ENCODE measurements at places on chromosomes 6 and 20.
A peak's percentile ranks its signal among the peaks of the same experiment; 100 is the strongest.

DNA sequence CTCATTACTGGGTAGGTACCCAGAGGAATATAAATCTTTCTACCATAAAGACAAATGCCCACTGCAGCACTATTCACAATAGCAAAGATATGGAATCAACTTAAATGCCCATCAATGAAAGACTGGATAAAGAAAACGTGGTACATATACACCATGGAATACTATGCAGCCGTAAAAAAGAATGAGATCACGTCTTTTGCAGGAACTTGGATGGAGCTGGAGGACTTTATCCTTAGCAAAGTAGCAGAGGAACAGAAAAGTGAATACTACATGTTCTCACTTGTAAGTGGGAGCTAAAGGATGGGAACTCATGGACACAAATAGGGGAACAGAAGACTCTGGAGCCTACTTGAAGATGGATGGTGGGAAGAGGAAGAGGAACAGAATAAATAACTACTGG lies 119.7 kb downstream of the EPHA7 start:
- DNase-seq, result no peak

DNA sequence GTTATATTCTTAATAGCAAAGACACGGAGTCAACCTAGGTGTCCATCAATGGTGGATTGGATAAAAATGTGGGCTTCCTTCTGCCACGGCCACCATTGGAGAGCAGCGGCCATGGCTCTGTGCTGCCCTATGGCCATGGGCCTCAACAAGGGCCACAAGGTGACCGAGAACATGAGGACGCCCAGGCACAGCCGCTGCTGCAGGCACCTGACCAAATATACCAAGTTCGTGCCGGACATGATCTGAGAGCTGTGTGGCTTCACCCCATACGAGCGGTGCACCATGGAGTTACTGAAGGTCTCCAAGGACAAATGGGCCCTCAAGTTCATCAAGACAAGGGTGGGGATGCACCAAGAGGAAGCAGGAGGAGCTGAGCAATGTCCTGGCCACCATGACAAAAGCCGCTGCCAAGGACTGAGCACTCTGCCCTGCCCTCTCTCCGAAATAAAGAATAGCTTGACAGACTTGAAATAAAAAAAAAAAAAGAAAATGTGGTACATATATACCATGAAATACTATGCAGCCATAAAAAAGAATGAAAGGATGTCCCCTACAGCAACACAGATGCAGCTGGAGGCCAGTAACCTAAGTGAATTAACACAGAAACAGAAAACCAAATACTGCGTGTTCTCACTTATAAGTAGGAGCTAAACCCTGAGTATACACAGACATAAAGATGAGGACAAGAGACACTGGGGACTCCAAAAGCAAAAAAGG lies 81.0 kb downstream of the FKBP5 start:
- no peak for DNase-seq

GRCh38 chr6:106963544-106963943 lies 11.0 kb downstream of the CD24 start:
- no peak for DNase-seq

DNA sequence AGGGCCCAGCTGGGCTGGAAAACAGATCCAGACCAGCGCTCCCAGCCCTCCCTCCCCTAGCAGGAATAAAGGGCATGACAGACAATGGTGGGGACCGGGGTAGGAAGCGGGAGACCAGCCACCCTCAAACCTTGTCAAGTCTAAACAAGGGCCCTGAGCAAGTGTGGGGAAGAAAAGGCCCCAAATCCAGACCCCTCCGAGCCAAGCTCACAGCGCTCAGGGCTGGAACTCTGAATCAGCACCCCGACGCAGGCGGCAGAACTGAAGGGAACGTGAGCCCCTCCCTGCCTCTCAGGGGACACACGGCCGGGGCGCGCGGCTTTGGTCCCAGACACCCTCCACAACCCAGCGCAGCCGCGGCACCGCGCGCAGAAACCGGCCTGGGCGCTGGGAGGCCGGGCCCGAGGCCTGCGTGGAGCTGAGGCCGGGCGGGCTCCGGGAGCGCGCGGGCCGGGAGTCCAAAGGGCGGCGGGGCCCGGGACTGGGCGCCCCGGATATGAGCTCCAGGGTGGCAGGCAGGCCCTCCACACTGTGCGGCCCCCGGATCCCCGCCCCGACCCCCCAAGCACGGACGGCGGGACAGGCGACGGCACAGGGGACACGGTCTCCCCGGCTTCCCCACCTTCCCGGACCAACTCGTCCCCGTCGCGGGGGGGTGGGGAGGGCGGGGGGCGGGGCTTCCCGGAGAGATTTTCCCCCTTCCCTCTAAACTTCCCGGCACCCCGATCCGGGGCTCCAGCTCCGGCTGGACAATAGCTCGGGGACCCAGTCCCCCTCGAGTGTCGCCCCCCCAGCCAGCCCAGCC lies 641 bp downstream of the TEAD3 start:
- peak; percentile 33 for DNase-seq

GRCh38 chr20:47419953-47420514 lies 63.5 kb upstream of the ZMYND8 start:
- DNase-seq, result no peak

- DNase-seq, result no peak
Measured at GRCh38 chr6:137286916-137287315, 67.7 kb upstream of the IFNGR1 start.

DNA sequence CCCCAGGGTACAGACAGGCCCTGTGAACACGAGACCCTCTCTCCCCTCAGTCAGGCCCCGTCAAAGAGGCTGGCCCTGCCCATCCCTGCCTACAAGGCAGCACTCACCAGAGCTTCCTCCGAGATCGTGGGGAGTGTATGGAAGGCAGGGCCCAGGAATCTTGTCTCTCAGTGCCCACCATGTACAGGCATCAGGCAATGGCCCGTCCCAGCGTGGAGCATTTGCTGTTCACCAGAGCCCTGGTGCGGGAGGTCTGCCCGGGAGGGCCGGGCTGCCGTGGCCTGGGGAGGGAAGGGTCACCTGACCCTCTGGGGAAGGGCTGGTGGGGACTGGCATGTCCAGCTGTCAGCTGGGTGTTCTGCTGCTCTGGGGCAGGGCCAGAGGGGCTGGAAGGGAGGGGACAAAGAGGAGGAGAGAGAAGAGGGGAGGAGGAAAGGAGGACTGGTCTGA lies at the start of gene IP6K3:
IP6K3 (minus strand) TSS at position 255 of the 450 bp plus-strand sequence. CDS start 11,429 bp downstream, outside the sequence.
- no peak for DNase-seq

DNA sequence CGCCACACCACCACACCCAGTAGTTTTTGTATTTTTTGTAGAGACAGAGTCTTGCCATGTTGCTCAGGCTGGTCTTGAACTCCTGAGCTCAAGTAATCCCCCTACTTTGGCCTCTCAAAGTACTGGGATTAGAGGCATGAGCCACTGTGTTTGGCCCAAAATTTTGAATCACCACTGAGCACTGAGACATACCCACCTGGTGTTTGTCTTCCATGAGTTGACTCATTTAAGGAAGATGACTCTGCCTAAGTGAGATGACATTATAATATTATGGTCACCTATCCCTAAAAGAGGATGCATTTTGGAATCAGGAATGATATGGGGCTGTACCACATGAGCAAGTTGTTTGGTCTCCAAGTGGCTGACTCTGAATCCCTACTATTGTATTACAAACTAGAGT lies 54.6 kb upstream of the RNF217 start:
- DNase-seq, result no peak

DNA sequence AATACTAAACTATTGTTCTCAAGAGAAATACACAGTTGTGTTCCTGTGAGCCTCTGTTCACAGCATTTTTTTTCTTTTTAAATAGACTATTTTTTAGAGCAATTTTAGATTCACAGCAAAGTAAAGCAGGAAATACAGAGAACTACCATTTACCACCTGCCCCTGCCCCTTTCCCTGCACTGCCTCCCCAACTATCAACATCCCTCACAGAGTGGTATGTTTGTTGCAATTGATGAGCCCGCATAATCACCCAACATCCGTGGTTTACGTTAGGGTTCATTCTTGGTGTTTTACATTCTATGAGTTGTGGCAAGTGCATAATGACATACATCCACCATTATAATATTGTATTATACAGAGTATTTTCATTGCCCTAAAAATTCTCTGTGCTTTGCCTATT lies 71.6 kb upstream of the TNFAIP3 start:
- no peak for DNase-seq

- DNase-seq, result peak; percentile 98
Measured at GRCh38 chr20:48769069-48769983, 58.5 kb downstream of the PREX1 start.

DNA sequence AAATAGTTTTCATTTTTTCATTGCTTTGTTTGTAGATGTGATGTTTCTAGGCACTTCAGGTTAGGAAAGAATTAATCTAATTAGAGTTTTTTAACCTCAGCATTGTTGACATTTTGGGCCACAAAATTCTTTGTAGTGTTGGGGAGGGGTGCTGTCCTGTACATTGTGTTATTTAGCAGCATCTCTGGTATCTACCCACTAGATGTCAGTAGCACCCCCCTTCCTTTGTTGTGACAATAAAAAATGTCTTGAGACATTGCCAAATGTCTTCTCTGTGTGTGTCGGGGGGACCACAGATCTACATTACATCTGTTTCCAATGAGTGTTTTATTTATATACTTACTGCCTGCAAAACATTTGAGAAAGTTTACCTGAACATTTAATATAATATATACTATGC lies 45.6 kb downstream of the EYA4 start:
- no peak for DNase-seq

GRCh38 chr6:106324726-106325335 lies 729 bp downstream of the ATG5 start:
- DNase-seq, result no peak

GRCh38 chr6:110425816-110426215 lies 10.4 kb upstream of the DDO start:
- no peak for DNase-seq

GRCh38 chr6:80145509-80145908 lies 39.0 kb downstream of the BCKDHB start:
- DNase-seq, result no peak

DNA sequence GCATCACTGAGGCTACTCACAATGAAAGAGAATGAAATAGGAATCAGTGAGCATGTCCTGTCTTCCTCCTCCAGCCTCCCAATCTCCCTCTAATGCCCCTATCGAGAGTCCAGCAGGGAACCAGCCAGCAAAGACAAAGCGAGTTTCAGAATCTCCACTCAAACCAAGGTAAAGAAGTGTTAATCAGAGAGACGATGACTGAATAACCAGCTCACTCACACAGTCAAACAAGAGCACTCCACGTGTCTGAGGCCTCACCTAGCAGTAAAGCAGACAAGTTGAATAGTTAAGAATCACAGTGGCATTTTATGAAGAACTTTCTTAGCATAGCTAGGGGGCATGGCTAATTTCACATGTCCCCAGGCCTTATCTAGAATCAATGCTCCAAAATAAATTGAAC lies 3.3 kb upstream of the TREM1 start:
- DNase-seq, result no peak

- no peak for DNase-seq
Measured at GRCh38 chr6:36913082-36913481, 27.3 kb downstream of the C6orf89 start.

DNA sequence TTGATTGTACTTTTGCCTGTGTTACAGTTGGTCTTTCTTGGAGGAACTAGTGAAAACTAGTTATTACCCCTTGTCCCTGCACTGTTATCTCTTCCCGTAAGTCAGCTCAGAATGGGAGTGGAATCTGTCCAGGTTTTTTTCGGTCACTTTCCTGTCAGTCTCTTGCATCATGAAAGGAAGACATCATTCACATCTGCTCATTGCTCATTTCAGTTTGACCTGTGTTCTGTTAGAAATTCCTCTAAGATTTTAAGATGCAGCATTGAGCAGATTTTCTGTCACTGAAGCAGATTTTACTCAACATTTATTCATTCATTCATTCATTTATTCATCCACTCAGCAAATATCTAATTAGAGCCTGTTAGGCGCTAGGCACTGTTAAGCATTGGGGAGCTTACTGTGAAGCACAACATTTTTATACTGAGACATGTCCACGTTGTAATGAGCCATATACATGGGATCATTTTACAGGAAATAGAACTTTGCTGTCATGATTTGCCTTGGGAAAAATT lies 33.1 kb upstream of the HINT3 start:
- no peak for DNase-seq

- no peak for DNase-seq
Measured at GRCh38 chr6:41503827-41504465, 42.2 kb upstream of the FOXP4 start.

DNA sequence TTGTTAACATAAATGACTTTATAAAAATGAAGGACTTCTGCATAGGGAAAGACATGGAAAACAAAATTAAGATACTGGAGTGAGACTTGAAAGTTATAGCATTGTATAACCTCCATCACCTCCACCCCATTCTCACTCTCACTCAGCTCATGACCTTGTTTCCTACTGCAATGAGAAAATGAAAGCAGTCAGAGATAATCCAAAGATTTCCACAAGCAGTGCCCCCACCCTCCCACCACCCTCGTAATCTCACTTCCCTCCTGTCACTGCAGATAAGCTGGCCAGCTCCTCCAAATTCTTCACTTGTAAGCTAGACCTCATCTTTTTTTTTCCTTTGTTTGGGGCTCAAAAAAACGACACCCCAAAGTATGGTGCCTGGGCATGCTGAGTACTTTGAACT lies 52.9 kb upstream of the PROKR2 start:
- no peak for DNase-seq

DNA sequence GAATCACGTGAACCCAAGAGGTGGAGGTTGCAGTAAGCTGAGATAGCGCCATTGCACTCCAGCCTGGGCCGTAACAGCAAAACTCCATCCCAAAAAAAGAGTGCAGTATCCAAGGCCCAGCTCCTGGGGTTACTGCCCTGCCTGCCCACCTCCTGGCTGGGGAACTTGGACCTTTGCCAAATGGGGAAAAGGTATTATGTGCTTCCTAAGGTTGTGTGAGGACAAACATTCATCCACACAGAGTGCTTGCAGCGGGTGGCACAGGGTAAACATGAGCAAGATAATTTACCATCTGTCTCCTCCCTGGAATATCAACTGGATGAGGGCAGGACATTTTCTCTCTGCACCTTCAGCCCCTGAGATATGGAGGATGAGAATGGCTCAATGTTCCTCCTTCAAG lies 94.9 kb upstream of the POPDC3 start:
- DNase-seq, result no peak

GRCh38 chr6:123316733-123317323 lies 319.9 kb downstream of the TRDN start:
- DNase-seq, result no peak

DNA sequence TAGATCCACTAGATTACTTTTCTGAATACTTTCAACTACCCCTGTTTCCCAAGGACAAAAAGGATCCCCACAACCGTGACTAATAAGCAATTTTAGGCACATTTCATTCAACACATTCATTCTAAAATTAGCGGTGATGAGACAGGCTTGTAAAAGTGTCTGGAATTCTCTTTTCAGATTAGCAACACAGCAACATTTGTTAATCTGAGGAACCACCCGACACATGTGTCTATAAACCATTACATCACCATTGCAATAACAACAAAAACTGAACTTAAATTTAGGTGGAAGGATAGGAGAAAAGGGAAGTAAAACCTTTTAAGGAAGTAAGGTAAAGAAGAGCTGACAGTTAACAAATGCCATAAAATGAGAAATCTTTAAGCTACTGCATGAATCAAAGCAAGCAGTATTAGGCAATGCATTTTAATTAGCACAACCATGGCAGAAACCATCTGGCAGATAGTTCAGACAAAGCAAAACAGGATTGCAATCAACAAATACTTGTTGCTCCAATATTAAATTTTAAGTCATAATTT lies 49.1 kb downstream of the MAP3K7 start:
- DNase-seq, result no peak
